ENCODE measurements at places on chromosomes 16 and 17. TPM values are rescaled to one million over a fixed set of nuclear protein-coding genes. Genes with fewer than 3 reads are reported as not detected.

The MVD gene
- 135 TPM for total RNA-seq

The SEC14L5 gene
- 0.87 TPM for total RNA-seq

The PRAC2 gene
- not detected for total RNA-seq

The KRTAP4-4 gene
- not detected for total RNA-seq

The C17orf58 gene
- total RNA-seq = 4.2 TPM

The MT1E gene
- 52.3 TPM for total RNA-seq

The RND2 gene
- total RNA-seq = 2.5 TPM

Data from ovary (tissue), 10 donors.